ENCODE measurements at places on chromosomes 16 and 17.

DNA sequence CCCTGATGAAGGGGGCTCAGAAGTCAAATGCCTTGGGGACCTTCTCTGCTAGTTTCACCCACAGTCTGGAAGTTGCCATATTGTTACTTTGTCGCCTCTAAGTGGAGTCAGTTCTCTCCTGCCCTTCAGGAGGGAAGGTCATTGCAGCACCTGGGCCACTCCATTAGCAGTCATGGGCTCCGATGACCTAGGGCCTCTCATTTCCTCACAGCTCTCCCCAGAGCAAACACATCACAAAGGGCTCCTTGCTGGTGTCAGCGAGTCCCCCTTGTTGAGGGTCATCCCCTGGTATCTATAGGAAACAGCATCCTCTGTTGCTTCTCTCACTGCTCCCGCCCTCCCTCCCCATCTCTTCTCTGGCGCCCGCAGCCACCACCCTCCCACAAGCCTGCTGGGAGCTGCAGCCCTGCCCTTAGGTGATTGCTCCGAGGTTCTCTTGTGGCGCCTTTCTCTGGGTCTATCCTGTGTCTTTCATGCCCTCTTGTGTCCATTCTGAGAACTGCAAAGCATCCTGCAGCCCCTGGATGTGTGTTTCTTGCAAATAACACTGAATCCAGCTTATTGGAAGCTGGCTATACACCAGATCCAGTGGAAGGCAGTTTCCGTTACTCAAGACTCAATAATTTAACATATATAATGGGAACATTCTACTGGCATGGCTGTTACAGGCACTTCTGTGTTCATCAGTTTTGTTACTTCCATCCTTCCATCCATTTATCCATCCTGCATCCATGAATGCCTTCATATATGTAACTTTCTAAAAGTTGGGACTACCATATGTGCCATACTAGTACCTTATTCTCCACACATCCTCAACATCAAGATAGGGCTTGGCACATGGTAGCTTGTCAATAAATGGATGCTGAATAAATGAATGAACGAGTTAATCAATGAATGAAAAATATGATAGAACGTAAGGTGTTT is 21.2 kb downstream of the PDILT start:
- DNase-seq = peak; percentile 71

GRCh38 chr16:81136390-81137335 is 40.5 kb upstream of the GCSH start:
- DNase-seq = no peak

- no peak for DNase-seq
These were observed 47.9 kb upstream of the HNF1B start for GRCh38 chr17:37792787-37793186.

- peak; percentile 39 for DNase-seq
These were observed 1.1 kb upstream of the USP32 start for GRCh38 chr17:60392845-60393702.

GRCh38 chr16:2874912-2875362 is 8.1 kb upstream of the FLYWCH2 start:
- DNase-seq = no peak

Measured in mesothelial cell of epicardium (in vitro differentiated cells).